ENCODE measurements at places on chromosomes 2 and 18.

- no peak for DNase-seq
Observed at GRCh38 chr2:169513926-169514325, 4.4 kb downstream of the KLHL41 start.

DNA sequence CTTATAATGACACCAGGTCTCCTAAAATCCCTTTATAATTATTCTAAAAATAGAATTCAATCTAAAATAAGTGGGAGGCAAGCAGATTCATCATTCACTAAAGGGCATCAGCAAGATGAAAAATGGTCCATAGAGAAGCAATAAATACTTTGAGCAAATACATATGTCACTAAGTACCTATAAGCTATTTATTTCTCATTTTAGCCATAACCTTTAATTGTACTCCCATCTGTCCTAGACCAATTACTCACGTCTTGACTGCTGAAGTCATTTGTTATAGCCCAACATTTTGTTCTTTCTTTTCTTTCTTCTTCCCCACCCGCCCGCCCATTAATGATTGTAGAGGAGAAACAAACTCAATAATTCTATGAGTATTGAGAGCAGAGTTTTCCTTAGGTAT lies 105.7 kb downstream of the MAP2 start:
- DNase-seq, result no peak

DNA sequence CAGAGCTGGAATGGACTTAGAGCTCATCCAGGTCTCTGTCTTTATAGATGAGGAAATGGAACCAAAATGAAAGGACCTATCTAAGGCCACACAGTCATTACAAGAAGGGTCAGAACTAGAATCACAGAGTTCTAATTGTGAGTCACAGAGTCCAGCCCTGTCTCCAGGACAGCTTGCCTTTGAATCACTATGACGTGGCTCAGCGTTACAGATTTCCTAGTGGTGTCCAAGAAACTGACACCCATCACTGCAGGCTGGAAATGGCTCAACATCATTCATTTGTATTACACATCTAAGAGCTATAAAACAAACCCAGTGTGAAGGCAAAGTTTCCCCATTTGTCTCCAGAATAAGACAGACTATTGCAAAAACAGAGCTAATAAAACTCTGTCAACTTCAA lies 164.3 kb upstream of the SIX2 start:
- DNase-seq, result no peak

DNA sequence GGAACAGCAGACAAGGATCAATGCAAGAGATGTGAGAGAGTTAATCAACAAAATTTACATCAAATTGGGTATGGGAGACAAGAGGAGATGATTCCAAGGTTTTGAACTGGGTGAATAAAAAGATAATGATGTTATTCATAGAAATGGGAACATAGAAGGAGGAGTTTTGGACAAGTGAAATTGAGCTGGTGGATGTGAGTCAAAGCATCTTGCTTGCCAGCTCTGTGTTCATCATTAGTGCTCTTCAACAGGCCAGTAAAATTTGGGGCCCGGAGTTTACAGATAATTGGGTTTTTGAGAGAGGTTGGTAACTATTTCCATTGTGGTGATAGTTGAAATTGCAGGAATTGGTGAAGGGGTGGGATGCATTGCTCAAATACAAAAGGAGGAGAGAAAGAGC lies 69.9 kb upstream of the CAVIN2 start:
- no peak for DNase-seq

DNA sequence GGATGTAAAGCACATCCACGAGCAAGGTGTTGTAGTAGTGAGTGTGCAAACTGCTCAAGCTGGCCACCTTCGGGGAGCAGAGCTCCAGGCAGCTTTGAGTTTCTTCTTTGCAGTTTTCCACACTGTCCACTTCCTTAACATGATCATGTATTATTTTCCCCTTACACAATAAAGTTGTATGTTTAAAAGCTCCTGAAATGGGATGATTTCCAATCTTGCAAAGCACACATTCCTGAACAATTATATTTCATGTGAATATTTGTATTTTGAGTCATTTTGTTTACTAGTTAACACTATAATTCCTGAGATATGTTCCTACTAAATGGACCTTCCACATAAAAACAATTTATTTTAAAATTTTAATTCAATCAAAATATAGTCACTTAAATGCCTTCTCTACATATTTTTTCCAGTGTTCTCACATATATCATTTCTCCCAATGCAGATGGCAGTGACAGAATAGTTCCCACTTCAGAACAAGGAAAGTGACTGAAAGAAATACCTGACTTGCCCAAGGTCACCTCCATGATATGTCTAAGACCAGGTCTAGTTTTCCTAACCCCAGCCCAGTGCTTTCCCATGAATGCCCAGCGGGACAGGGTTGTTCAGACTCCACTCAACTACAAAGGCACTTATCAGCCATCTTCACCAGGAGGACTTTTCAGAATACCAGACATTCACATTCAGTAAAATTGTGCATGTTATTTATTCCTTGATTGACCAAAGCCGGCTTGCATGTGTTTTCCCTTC lies 5.5 kb downstream of the CYB5A start:
- DNase-seq, result no peak

GRCh38 chr2:240460253-240460711 lies 24.8 kb downstream of the GPC1 start:
- no peak for DNase-seq

GRCh38 chr2:29760008-29760407 lies 161.4 kb downstream of the ALK start:
- DNase-seq, result no peak

Data from SK-N-MC (cell line).